ENCODE measurements at places on chromosomes 1 and 21.

DNA sequence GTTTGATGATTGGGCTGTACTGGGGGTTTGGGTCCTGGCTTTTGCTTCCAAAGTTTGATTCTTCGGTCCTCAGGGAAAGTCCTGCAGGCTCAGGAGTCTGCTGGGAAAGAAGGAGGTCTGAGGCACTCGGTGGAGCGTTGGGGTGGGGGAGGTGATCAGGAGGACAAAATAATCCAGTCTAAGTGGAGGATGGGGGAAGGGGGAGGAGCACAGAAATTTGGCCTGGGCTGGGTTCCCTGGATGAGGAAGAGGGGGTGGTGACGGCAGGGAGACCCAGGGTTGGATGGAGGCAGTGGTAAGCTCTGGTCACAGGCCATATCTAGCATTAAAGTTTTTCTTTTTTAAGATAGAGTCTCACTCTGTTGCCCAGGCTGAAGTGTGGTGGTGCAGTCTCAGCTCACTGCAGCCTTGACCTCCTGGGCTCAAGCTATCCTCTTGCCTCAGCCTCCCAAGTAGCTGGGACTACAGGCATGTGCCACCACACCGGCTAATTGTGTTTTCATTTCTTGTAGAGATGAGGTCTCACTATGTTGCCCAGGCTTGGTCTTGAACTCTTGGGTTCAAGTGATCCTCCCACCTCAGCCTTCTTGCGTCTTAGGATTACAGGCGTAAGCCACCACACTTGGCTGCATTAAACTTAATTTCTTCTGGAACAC lies 6.8 kb downstream of the SH2D2A start:
- DNase-seq, result no peak

GRCh38 chr1:180397175-180397574 lies 105.2 kb downstream of the ACBD6 start:
- DNase-seq, result no peak

DNA sequence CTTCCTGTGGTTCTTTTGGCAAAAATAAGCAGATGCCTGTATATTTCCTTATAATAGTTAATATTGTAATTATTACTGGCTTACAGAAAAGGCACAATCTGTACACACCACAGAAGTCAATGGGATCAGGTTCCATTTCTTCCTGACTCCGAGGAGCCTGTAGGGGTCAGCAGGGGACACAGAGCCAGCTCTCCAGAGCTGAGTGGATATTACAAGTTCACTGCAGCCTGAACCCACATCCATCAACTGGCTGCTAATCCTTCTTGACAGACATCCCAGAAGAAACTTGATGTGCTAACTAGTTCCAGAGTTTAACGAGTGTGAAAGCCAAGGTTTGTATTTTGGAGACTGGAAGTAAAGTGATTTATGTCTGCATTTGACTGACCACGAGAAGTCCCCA lies 203.8 kb downstream of the LMX1A start:
- no peak for DNase-seq

- DNase-seq, result no peak
Measured at GRCh38 chr21:28568692-28569091, 424.0 kb downstream of the LTN1 start.

DNA sequence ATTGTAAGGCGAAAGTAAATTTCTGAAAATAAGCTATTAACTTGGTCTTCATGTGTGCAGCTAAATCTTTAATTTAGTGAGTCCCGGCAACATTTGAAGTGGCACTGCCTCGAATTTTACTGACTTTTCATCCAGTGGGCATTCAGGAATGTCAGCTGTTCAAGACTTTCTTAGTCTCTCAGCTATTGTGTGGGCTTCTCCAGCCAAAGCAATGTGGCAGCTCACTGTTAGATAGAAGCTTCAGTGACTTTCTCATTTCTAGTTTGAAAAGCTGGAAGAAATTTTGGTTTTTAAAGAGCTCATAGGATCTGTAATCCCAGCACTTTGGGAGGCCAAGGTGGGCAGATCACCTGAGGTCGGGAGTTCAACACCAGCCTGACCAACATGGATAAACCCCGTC lies 44.3 kb upstream of the FAM89A start:
- DNase-seq, result no peak

All from activated gamma-delta T cell treated with anti-CD3 and anti-CD28 coated beads, Interleukin-2, amount 50 U/mL, for 16 hours (primary cell).